ENCODE measurements at places on chromosomes 5 and 9.

DNA sequence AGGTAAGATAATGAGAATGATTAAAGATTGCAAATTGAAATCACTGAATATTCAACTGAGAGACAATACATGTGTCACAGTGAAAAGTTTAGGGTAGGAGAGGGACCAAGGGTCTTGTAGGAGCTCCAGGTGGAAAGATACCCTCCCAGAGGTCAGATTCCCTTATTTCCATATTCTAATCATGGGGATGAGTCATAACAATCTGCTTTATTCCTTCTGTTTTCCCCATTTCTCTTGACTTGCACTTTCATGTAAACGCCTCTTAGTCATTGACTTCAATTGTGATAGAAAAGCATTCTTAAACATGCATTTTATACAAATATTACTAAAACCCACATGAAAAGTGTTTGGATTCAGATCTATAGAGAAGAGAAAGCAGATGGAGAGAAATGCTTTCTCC, 81.3 kb upstream of the CTSL start:
- DNase-seq, result no peak

GRCh38 chr5:9370256-9370655, 175.6 kb downstream of the SEMA5A start:
- no peak for DNase-seq

- no peak for DNase-seq
These were observed 79.1 kb upstream of the RARS1 start for GRCh38 chr5:168407211-168407610.

DNA sequence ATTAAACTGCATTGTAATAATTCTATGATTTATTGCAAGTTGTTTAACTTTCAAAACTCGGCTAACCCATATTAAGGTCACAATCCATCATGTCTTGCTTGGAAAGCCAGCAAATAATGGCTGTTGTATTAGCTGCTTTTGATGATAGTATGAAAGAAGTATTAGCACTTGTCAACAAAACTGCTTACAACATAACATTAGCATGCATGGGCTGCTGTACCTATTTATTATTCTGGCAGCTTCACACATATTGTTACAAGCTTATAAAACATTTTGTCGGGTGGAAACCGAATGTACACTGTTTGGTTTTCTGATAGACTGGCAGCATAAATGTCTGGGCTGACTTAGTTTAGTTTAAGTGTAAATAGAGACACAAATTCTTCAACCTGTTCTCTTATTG, 378.3 kb downstream of the KIAA0825 start:
- DNase-seq, result no peak

DNA sequence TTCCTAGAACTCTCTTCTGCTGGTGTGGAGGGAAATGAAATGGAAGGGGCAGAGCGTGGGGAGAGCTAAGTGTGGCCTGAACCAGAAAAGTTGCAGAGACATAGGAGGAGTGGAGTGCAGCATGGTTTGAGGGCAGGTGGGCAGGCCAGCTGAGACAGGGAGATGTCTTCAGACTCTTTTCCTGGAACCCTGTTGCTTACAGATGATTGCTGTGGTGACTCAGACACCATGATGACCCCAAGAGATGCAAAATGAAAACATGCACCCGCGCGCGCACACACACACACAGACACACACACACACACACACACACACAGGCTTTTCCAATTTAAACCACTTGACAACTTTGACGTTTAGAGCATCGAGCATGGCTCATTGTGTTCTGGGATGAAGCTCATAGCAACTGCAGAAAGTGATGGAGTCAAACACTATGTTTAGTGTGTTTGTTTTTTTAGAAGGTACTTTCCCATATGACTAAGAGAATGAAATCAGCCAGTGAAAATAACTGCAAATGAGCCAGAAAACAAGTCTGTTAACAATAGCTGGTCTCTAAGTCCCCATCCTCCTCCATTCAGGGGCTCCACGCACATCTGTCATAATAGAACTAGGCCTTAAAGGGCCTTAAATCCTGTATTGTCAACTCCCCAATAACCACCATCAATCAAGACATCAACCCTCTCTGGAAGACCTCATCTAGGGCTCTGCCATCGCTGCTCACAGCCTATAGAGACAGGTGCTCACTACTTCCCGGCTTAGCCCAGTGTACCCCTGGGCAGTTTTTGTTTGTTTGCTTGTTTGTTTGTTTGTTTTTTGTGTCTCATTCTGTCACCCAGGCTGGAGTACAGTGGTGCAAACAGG, 9.6 kb downstream of the TMOD1 start:
- DNase-seq, result no peak

Data from hippocampal formation (tissue), 2 donors.